ENCODE measurements at places on chromosomes 13 and 19. TPM values are rescaled to one million over a fixed set of nuclear protein-coding genes. Genes with fewer than 3 reads are reported as not detected.

DNA sequence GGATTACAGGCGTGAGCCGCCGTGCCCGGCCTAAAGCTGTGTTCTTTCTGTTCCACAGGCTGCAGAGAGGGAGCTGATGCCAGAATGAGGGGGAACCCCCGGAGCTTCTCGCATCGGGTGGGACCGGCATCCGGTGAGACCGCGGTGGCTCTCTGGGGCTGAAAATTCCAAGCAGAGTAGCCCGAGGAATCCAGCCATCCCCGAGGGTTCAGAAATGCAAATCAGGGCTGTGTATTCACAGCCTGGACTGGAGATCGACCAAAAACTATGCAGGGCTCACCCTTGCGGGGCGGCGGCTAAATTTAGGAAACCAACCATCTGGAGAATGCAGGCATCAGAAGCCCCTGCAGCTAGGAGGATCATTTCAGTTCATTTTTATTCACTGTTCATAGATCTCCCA lies 99.2 kb downstream of the GNG7 start:
- DNase-seq: peak; percentile 51
- H3K27me3 ChIP-seq: no peaks in the 10 kb centered on the region
- peak overlapping the region; percentile 0 for H3K27ac ChIP-seq

DNA sequence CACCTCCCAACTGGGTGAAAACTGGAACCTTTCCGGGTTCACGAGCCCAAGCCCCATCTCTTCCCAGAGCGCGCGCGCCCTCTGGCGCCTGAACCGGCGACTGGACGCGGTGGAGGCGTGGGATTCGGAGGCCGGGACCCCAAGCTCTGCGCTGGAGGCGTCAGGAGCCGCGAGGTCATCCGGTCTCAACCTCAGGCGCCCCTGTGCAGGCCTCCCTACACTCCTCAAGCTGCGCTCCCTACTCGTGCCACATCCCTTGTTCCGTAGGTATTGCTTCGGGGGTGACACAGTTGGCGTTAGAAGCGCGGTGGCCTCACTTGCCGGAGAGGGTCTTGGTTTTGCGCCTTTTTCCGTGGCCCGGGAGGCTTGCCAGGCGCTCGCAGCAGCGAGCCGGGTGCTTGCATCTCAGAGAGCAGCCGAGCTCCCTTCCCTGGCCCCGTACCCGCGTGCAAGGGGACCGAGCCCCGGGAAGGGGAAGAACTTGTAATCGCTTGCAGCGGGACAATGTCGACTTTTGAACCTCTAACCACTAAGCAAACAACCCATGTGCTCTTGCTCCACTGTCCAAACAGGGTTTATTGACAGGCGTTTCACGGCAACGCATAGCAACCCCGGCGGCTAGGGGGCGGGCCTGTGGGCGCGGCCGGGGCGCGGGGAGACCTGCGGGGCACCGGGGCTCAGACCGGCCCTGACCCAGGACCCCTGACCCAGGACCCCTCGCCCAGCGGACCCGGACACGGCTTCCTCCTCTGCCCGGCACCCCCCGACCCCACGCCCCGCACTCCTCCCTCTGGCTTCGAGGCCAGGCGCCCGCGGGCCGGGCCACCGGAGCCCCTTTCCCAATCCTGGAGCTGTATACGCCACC lies 8.5 kb downstream of the CDX2 start:
- DNase-seq: no peak
- H3K4me3 ChIP-seq: peak overlapping the region; percentile 4
- H3K36me3 ChIP-seq: no peaks in the 10 kb centered on the region
- peaks cover 11% of the 10 kb centered on the region for H3K4me1 ChIP-seq

GRCh38 chr19:33496038-33496895 lies 25.3 kb downstream of the PEPD start:
- H3K27me3 ChIP-seq: no peaks in the 10 kb centered on the region
- no peaks in the 10 kb centered on the region for H3K36me3 ChIP-seq
- H3K27ac ChIP-seq: no peak overlapping the region
- no peak overlapping the region for H3K4me3 ChIP-seq

GRCh38 chr13:93672996-93673395 lies 446.4 kb downstream of the GPC6 start:
- DNase-seq: no peak
- no peaks in the 10 kb centered on the region for H3K36me3 ChIP-seq
- H3K4me3 ChIP-seq: no peak overlapping the region
- no peaks in the 10 kb centered on the region for H3K27me3 ChIP-seq
- H3K4me1 ChIP-seq: no peaks in the 10 kb centered on the region

The ZNF584 gene
- total RNA-seq: 2.5 TPM

- H3K27ac ChIP-seq: no peak overlapping the region
- no peak for DNase-seq
- H3K4me3 ChIP-seq: no peak overlapping the region
- H3K36me3 ChIP-seq: no peaks in the 10 kb centered on the region
- H3K4me1 ChIP-seq: no peaks in the 10 kb centered on the region
- no peaks in the 10 kb centered on the region for H3K27me3 ChIP-seq
Measured at GRCh38 chr19:1582201-1582600, 10.5 kb downstream of the MBD3 start.

GRCh38 chr13:98105929-98106336 lies 37.0 kb upstream of the FARP1 start:
- no peaks in the 10 kb centered on the region for H3K36me3 ChIP-seq
- H3K4me1 ChIP-seq: no peaks in the 10 kb centered on the region
- no peak overlapping the region for H3K4me3 ChIP-seq
- H3K27ac ChIP-seq: no peak overlapping the region

The ATP1A3 gene
- 0.80 TPM for total RNA-seq

- H3K36me3 ChIP-seq: no peaks in the 10 kb centered on the region
- H3K4me1 ChIP-seq: no peaks in the 10 kb centered on the region
- no peak overlapping the region for H3K27ac ChIP-seq
- no peak overlapping the region for H3K4me3 ChIP-seq
- H3K27me3 ChIP-seq: no peaks in the 10 kb centered on the region
Measured at GRCh38 chr13:92224825-92225224, 826.4 kb downstream of the GPC5 start.

DNA sequence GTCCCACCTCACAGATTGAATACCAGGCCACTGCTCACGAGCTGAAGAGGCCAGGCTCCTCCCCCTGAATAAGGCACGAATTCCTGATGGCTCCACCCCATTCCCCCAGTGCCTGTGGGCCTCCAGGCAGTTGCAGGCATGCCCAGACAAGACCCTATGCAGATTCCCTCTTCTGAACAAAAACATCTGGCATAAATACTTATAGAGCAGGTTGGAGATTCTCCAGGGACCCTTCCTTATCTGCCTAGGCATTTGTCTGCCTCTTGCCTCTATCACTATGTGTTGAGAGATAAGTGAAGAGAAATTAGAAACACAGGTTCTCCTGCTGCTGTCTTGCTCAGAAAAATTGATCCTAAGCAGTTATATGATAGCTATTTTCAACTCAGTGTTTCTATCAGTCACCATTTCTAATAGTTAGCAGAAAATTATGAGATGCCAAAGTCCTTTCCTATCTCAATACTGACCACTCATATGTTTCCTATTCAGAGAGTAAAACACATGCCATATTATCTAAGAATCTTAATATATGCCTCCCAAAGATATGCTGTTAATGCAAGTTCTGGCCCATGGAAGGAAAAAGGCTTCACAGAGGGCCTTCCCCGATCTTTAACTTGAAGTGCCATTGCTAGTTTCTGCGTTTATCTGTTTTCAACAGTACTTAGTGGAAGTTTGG lies 364.0 kb downstream of the KCTD12 start:
- H3K27ac ChIP-seq: no peak overlapping the region
- H3K27me3 ChIP-seq: no peaks in the 10 kb centered on the region
- H3K4me1 ChIP-seq: no peaks in the 10 kb centered on the region

The EDDM13 gene
- not detected for total RNA-seq

- no peak overlapping the region for H3K27ac ChIP-seq
- no peaks in the 10 kb centered on the region for H3K4me1 ChIP-seq
- H3K36me3 ChIP-seq: no peaks in the 10 kb centered on the region
Measured at GRCh38 chr13:43031881-43032280, 8.5 kb downstream of the DNAJC15 start.

DNA sequence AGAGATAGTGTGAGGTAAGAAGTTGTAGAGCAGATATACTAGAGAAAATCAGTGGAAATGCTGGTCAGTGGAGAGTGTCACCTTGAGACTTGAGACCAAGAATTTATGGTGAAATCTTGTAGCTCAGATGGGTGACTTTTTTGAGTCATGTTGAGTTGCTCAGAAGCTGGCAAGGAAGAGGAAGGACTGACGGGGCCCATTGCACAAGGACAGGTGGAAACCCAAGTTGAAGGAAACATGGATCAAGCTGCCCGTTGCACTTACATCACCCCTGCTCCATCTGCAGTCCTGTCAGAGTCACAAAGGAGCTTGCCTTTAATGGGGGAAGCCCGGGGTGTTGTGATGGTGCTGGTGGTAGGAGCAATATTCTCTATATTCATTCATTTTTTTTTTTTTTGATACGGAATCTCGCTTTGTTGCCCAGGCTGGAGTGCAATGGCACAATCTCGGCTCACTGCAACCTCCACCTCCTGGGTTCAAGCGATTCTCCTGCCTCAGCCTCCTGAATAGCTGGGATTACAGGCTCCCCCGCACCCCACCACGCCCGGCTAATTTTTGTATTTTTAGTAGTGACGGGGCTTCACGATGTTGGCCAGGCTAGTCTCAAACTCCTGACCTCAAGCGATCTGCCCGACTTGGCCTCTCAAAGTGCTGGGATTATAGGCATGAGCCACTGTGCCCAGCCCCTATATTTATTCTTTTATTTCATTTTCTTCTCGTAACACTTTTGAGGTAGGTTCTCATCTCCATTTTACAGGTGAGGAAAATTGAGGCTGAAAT lies 27.4 kb downstream of the UBAC2 start:
- no peak overlapping the region for H3K4me3 ChIP-seq
- H3K27ac ChIP-seq: no peak overlapping the region

The URI1 gene
- 32.4 TPM for total RNA-seq

DNA sequence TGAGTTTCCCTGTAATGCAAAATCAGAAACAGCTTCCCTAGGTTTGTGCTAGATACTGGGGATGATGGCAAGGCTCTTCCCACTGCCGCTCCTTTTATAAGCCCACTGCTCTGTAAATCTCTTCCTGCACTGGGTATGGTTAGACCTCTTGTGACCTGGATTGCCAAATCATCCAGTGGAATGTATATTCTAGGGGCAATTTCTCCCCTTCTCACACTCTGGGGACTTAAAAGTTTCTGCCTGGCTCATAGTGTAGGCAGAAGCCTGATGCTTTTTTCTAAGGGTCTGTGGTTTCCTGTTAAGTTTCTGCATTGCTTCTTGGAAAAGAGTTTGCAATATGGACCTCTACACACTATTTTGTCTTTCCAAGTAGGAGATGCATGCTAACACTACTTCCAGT lies 1582.0 kb upstream of the PCDH20 start:
- H3K4me3 ChIP-seq: no peak overlapping the region
- no peak overlapping the region for H3K27ac ChIP-seq
- DNase-seq: no peak
- H3K27me3 ChIP-seq: no peaks in the 10 kb centered on the region

The ABHD17A gene
- total RNA-seq: 52.0 TPM

- H3K27me3 ChIP-seq: no peaks in the 10 kb centered on the region
- H3K4me1 ChIP-seq: peaks cover 29% of the 10 kb centered on the region
- no peak for DNase-seq
- H3K36me3 ChIP-seq: no peaks in the 10 kb centered on the region
- H3K4me3 ChIP-seq: peak overlapping the region; percentile 92
Measured at GRCh38 chr19:3368848-3369336, 2.5 kb downstream of the NFIC start.

GRCh38 chr13:26471807-26472206 lies 85.7 kb upstream of the WASF3 start:
- no peak for DNase-seq
- no peaks in the 10 kb centered on the region for H3K36me3 ChIP-seq
- no peaks in the 10 kb centered on the region for H3K4me1 ChIP-seq
- H3K27me3 ChIP-seq: no peaks in the 10 kb centered on the region
- no peak overlapping the region for H3K27ac ChIP-seq

The FAM216B gene
- 0.83 TPM for total RNA-seq

The ARL11 gene
- 1.2 TPM for total RNA-seq

DNA sequence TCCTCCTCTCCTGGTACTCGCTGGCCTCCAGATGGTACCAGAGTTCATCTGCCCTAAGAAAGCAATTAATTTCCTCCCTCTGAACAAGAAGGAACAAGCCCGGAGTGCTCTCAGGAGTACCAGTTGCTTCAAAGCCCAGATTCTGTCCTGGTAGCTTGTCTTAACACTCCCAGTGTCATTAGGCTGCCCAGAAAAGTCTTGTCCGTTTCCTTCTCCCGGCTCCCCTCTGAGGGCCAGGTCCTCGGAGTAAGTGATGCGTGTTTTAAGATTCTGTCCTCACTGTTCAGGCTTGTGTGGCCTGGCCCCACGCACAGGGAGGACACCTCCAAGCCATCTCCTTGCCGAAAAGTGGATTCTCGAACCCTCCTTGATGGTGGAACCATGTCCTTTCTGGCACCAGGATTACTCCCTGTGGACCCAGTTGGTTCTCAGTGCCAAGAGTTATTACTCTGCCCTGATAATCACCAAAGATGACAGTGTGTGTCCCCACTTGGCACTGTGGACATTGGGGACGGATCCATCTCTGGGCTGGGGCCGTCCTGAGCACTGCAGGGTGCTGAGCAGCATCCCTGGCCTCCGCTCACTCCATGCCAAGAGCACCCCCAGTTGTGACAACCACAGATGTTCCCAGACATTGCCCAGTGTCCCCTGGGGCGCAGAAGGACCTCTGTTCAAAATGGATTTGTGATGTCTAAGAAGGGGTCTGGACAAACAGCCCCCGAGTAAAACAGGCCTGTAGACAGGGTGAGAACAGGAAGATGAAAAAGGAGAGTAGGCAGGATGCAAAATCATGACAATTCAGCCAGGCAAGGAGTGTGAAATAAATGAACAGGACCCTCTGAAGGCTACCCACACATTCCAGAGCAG lies 52.4 kb downstream of the RFX2 start:
- no peak overlapping the region for H3K4me3 ChIP-seq
- H3K4me1 ChIP-seq: no peaks in the 10 kb centered on the region
- peak overlapping the region; percentile 92 for H3K27ac ChIP-seq
- DNase-seq: no peak
- H3K27me3 ChIP-seq: no peaks in the 10 kb centered on the region
- no peaks in the 10 kb centered on the region for H3K36me3 ChIP-seq

GRCh38 chr13:114033541-114034315 lies 59.9 kb upstream of the C13orf46 start:
- H3K36me3 ChIP-seq: no peaks in the 10 kb centered on the region
- H3K4me1 ChIP-seq: no peaks in the 10 kb centered on the region
- H3K4me3 ChIP-seq: no peak overlapping the region
- no peak for DNase-seq
- H3K27ac ChIP-seq: no peak overlapping the region

- no peak overlapping the region for H3K27ac ChIP-seq
- no peaks in the 10 kb centered on the region for H3K36me3 ChIP-seq
- no peaks in the 10 kb centered on the region for H3K4me1 ChIP-seq
- no peak for DNase-seq
Measured at GRCh38 chr13:83372786-83373185, 509.5 kb downstream of the SLITRK1 start.

The APOC4 gene
- total RNA-seq: not detected

The B3GNT3 gene
- 13.2 TPM for total RNA-seq

Data from Peyer's patch (tissue), 4 donors.